ENCODE measurements at places on chromosomes 7 and 10. TPM values are rescaled to one million over a fixed set of nuclear protein-coding genes. Genes with fewer than 3 reads are reported as not detected.

CHST3 gene
- not detected for total RNA-seq

MRLN gene
- total RNA-seq: not detected

GRCh38 chr10:50615658-50616057, 8.1 kb downstream of the SGMS1 start:
- no peak overlapping the region for H3K27ac ChIP-seq
- H3K4me3 ChIP-seq: no peak overlapping the region
- H3K27me3 ChIP-seq: no peaks in the 10 kb centered on the region
- DNase-seq: no peak
- H3K4me1 ChIP-seq: peaks cover 56% of the 10 kb centered on the region
- no peaks in the 10 kb centered on the region for H3K36me3 ChIP-seq

DNA sequence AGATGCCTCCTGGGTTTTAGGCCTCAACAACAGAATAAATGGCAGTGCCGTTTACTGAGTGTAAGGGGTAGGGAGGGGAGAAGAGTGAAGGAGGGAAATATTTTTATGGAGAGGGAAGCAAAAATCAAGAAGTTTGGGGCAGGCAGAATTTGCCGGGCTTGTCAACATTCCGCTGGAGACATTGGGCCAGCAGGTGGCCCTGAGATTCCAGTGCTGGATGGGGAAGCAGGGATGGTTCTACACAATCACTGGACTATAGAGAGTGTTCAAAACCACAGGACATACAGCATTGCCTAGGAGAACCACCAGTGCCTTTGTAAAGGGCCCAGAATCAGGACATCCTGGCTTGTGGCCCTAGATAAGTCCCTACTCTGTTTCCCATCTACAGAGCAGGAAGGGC, 598.6 kb upstream of the MGMT start:
- H3K4me3 ChIP-seq: no peak overlapping the region
- H3K36me3 ChIP-seq: no peaks in the 10 kb centered on the region

GRCh38 chr10:61187601-61188000, 243.6 kb upstream of the RHOBTB1 start:
- H3K4me3 ChIP-seq: no peak overlapping the region
- no peak for DNase-seq

- H3K4me3 ChIP-seq: no peak overlapping the region
- no peaks in the 10 kb centered on the region for H3K36me3 ChIP-seq
- DNase-seq: no peak
- no peaks in the 10 kb centered on the region for H3K4me1 ChIP-seq
These were observed 6.0 kb downstream of the TAS2R40 start for GRCh38 chr7:143227806-143228205.

- H3K27ac ChIP-seq: no peak overlapping the region
- H3K36me3 ChIP-seq: no peaks in the 10 kb centered on the region
- DNase-seq: no peak
- H3K4me1 ChIP-seq: no peaks in the 10 kb centered on the region
- no peak overlapping the region for H3K4me3 ChIP-seq
These were observed 11.3 kb downstream of the SLC16A9 start for GRCh38 chr10:59698326-59698725.

DNA sequence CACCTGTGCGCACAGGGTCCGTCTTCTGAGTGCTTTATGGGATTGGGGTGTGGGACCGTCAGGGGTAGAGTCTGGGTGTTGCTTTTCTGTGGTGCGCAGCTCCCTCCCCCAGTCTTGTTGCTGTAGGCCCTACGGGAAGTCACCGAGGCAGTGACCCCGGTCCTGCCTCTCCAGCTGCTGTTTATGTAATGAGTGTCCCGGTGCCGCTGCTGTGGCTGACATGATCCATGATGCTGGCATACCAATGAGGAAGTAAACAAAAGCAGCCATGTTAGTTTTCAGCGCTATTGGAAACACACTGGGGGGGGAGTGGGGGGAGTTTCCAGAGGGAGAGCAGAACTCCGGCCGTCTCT, 1.1 kb downstream of the TRIM8 start:
- peaks cover 47% of the 10 kb centered on the region for H3K4me1 ChIP-seq
- H3K4me3 ChIP-seq: peak overlapping the region; percentile 80
- H3K36me3 ChIP-seq: no peaks in the 10 kb centered on the region
- H3K27ac ChIP-seq: peak overlapping the region; percentile 82
- DNase-seq: peak; percentile 46
- no peaks in the 10 kb centered on the region for H3K27me3 ChIP-seq

DNA sequence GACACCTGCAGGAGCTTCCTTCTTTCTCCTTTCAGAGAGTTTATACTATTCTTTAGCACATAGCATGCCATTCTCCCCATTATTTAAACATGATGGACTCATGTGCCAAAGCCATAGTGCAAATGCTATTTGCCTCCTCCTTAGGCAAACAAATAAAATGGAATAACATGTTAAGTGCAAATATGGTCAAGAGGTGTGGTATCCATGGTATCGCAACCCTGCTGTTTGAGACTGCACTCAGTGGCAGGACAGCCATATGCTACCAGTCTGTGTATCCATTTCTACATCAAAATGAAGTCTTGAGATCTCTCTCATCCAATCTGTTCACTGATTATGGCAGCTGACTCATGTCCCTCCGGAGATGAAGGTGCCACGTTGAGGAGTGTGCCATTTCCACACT, 22.8 kb downstream of the HEPACAM2 start:
- DNase-seq: no peak
- H3K4me3 ChIP-seq: no peak overlapping the region
- H3K36me3 ChIP-seq: no peaks in the 10 kb centered on the region
- H3K4me1 ChIP-seq: no peaks in the 10 kb centered on the region
- no peaks in the 10 kb centered on the region for H3K27me3 ChIP-seq

- H3K27ac ChIP-seq: no peak overlapping the region
- DNase-seq: no peak
- no peaks in the 10 kb centered on the region for H3K27me3 ChIP-seq
- no peaks in the 10 kb centered on the region for H3K4me1 ChIP-seq
These were observed 66.9 kb downstream of the NXPH1 start for GRCh38 chr7:8500286-8500685.

DNA sequence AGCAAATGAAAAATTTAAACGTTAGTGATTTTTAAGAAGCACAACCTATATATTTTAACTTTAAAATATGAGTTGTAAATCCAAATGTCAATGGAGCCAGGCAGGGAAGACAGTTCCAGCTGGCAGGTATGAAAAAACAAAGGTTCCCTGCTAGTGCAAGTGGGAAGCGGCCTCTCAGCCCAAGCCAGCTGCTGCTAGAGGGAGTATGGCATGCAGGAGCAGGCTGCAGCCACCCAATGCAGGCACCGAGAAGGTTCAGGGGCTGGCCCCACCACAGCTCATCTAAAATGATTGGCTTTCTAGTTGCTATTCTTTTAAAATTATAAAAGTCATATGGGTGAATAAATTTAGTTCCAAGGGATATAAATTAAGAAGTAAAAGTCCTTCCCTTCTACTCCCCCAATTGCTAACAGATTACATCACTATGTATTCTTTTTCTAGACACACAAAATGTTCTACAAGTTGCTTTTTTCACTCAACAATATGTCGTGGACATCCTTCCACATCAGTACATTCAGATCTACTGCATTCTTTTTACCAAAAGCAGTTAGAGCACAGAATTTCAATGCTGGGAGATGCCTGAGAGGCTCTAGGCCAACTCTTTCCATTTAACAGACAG, 69.3 kb downstream of the SGMS1 start:
- H3K27ac ChIP-seq: no peak overlapping the region
- no peak overlapping the region for H3K4me3 ChIP-seq
- peaks cover 8% of the 10 kb centered on the region for H3K4me1 ChIP-seq

DNA sequence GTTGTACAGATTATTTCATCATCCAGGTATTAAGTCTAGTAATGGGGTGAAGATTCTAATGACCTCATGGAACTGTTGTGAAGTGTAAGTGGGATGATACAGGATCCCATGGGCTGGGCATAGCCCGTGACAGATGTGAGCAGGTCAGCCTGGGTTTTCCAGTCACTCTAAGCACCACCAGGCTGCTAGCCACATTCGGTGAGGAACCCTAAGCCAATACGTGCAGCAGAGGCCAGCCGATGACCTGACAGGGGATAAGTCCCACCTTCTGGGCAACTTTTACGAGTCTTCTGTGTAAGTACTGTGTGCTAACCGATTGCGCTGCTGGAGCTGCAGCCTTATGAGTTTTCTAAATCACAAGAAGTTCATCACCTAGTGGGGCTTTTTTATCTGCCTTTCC, 7.3 kb downstream of the ZNF503 start:
- no peak overlapping the region for H3K27ac ChIP-seq
- DNase-seq: no peak
- H3K27me3 ChIP-seq: peaks cover 19% of the 10 kb centered on the region

- no peak overlapping the region for H3K4me3 ChIP-seq
- DNase-seq: no peak
- H3K27me3 ChIP-seq: no peaks in the 10 kb centered on the region
- no peaks in the 10 kb centered on the region for H3K4me1 ChIP-seq
- H3K36me3 ChIP-seq: no peaks in the 10 kb centered on the region
These were observed 436.0 kb upstream of the ADARB2 start for GRCh38 chr10:2173327-2173726.

DNA sequence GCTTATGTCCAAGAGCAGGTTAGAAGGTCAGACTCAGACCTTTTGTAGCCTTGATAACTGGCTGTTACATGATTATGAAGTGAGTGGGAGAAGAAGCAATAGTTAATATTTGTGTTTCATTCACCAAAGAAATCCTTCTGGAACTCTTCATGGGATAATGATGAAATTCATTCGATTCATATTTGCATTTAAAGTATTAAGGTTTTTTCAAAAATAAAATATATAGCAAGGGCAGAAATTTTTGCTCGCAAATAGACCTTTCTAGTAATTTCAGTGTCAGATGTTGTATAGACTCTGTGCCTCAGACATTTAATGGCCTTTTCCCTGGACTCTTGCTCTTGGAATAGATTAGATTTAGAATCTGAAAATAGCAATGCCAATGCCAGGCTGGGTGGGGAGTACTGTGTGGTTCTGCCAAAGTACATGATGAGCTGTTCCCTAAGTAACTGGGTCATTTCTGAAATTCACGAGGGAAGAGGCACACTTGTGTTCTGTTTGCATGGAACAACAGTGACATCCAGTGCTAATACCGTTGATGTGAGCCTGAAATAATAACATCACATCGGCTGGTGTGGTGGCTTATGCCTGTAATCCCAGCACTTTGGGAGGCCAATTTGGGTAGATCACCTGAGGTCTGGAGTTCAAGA, 119.2 kb downstream of the MBL2 start:
- H3K36me3 ChIP-seq: no peaks in the 10 kb centered on the region
- H3K27ac ChIP-seq: no peak overlapping the region
- no peaks in the 10 kb centered on the region for H3K27me3 ChIP-seq
- H3K4me1 ChIP-seq: no peaks in the 10 kb centered on the region
- no peak for DNase-seq

GRCh38 chr10:70114902-70115301, 17.7 kb downstream of the AIFM2 start:
- H3K36me3 ChIP-seq: peaks cover 7% of the 10 kb centered on the region
- H3K27me3 ChIP-seq: no peaks in the 10 kb centered on the region
- no peak overlapping the region for H3K27ac ChIP-seq

DNA sequence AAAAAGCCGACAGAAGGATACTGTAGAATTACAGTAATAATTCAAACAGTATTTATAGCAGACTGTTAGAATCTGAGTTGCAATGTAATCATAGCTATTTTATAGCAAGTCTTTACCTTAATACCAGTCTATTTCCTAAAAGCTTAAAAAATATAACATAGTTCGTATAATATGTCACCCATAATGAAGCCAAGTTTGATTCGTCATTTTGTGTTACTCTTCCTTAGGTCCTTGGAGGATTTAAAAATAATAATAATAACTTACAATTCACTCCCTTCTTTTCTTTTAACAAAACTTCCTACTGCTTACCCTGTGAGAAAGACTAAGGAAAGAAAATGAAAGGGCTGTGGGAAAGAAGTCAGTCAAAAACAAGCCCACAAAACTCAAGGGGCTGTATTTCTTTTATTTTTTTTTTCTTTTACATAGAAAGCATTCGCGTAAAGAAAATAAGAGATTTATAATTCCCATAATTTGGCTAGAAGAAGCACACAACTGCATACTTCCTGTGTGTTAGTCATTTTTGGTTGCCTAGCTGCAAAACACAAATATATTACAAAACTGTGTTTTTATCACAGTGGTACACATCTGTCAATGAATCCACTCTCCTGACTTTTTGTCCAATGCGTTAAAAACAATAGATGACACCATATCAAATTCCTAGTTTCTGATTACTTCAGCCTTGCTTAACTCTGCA, 187.2 kb upstream of the CELF2 start:
- H3K36me3 ChIP-seq: no peaks in the 10 kb centered on the region
- DNase-seq: no peak
- no peak overlapping the region for H3K4me3 ChIP-seq
- H3K4me1 ChIP-seq: no peaks in the 10 kb centered on the region
- no peaks in the 10 kb centered on the region for H3K27me3 ChIP-seq
- no peak overlapping the region for H3K27ac ChIP-seq

GRCh38 chr7:90655566-90655965, 59.4 kb downstream of the CDK14 start:
- no peaks in the 10 kb centered on the region for H3K27me3 ChIP-seq
- no peak overlapping the region for H3K27ac ChIP-seq
- DNase-seq: no peak
- no peak overlapping the region for H3K4me3 ChIP-seq

DNA sequence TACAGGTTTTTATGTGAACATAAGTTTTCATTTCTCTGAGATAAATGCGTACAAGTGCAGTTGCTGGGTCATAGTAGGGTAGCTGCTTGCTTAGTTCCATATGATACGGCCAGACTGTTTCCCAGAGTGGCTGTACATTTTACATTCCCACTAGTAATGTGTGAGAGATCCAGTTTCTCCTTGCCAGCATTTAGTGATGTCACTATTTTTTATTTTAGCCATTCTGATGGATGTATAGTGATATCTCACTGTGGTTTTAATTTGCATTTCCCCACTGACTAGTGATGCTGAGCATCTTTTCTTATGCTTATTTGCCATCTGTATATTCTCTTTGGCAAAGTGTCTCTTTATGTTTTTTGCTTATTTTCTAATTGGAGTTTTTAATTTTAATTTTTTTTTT, 4.2 kb downstream of the ZMIZ2 start:
- no peak overlapping the region for H3K27ac ChIP-seq
- H3K4me3 ChIP-seq: no peak overlapping the region
- H3K4me1 ChIP-seq: peaks cover 65% of the 10 kb centered on the region
- no peaks in the 10 kb centered on the region for H3K27me3 ChIP-seq
- peaks cover 12% of the 10 kb centered on the region for H3K36me3 ChIP-seq

DNA sequence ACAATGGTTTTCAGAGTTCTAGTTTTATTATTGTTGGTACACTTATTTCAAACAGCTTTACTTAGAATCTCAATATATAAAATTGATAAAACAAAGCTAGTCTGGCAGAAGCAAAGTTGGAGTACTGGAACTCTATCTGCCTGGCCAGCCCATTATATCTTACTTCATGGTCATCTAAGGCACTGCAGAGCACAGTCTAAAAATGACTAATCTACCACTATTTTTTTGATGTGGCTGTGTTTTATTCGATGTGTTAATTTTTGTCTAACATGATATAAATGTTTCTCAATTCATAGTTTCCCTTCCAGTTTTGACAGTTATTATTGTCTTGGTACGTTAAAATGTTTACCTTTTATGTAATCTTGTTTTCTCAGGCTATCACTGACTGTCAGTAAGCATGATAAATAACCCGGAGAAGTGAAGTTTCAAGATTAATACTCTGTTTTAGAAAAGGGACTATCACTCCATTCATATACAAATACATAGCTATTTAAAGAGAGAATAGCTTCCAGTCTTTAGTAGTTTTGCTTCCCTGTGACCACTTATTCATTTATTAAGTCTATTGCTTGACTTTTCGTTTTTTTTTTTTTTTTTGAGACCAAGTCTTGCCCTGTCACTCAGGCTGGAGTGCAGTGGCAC, 60.6 kb upstream of the CSTF2T start:
- H3K27ac ChIP-seq: no peak overlapping the region
- no peaks in the 10 kb centered on the region for H3K4me1 ChIP-seq
- no peaks in the 10 kb centered on the region for H3K27me3 ChIP-seq
- no peaks in the 10 kb centered on the region for H3K36me3 ChIP-seq
- no peak overlapping the region for H3K4me3 ChIP-seq
